ENCODE measurements at places on chromosomes 4 and X.

DNA sequence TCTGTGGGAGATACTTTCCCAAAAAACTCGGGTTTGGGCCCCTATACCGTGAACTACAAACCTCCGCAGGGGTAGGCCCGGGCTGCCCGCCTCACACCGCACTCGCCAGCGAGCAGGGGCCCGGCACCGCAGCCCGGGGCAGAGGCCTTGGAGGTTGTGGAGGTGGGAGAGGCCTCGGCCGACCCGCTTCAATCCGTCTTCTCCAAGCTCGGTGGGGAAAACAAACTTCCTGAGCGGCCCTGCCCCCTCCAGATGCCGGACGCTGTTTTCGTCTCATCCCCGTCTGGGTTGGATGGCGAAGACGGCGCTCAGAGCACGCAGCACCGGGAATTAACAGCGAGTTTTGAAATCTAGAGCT is 442 bp upstream of the MCUB start:
- DNase-seq, result no peak

GRCh38 chrX:68415316-68415715 is 18.0 kb downstream of the OPHN1 start:
- no peak for DNase-seq

DNA sequence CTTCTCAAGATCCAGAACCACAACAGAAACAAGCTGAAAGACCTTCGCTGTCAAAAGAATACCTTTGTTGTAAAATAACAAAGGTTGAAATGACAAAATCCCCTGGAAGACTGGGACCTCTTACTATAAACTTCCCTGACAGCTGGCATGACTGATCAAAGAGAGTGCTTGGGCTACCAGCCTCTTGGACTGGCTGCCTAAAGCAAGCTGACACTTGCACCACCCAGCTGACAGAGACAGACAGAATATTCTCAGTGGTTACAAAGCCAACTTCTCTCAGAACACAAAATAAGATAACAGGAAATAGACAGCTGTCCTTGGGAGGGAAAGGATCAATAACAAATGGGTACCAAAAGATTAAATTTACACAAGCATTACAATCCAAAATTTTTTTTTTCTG is 241.7 kb upstream of the SPOCK3 start:
- DNase-seq, result no peak

GRCh38 chrX:112058255-112058654 is 24.3 kb downstream of the TRPC5 start:
- DNase-seq, result no peak

DNA sequence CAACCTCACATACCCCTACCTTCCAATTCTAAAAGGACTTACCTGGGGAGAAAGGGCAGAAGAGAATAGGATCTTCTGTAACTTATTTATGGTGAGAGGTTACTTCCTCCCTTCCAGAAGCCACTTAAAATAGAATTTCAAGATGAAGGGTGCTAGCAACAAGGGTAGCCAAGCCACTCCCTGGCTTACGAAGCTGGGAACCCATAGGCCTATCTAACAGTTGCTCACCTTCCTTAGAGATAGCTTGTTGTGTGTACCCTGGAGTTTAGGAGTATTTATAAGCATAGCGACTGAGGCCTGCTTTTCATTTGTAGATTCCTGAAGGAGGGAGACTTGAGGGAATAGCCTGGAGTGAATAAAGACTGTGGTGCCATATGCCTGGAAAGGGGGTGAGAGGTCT is 28.9 kb downstream of the XK start:
- no peak for DNase-seq

GRCh38 chr4:87243426-87244053 is 23.1 kb upstream of the KLHL8 start:
- no peak for DNase-seq

DNA sequence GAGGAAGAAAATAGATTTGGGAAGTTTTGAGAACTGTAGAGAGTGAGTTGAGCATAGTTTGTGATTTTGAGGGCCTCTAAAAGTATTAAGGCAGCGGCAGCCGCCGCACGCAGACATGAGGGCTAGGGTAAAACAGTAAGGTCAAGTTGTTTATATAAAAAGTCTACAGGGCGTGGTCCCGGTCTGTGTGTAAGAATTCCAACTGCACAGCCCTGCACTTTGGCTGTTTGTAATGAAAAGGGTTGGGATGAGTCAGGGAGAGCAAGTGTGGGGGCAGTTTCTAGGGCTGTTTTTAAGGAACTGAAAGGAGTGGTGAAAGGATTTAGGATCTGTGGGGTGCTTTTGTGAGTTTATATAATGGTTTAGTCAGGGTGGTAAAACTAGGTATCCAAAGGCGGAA is 55.0 kb downstream of the BEX3 start:
- no peak for DNase-seq

DNA sequence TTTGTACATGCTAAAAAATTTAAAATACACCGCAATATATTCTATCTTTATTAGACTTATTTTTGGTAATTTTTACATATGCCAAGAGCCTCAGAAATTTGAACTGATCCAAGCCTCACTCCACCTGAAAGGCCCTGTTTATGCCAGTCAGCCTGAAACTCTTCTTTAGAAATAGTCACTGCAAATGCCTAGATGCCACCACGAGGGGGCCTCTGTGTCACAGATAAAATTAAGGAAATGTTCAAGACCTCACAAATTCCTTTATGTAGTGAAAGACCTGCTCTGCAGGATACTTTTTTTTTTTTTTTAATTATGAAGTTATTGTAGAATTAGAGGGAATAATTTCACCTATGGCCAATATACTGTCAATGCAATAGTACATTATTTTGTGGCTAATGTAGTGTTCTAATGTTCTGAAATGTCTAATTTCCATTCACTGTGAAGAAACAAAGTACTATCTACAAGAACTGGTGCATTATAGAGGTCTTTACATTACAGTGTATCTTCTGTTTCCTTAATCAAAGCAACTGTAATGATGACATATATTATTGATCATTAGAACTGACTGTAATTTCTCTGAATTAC is 69.8 kb downstream of the DTHD1 start:
- DNase-seq, result peak; percentile 50

- DNase-seq, result no peak
Measured at GRCh38 chrX:47148946-47149345, 3.9 kb downstream of the RBM10 start.

DNA sequence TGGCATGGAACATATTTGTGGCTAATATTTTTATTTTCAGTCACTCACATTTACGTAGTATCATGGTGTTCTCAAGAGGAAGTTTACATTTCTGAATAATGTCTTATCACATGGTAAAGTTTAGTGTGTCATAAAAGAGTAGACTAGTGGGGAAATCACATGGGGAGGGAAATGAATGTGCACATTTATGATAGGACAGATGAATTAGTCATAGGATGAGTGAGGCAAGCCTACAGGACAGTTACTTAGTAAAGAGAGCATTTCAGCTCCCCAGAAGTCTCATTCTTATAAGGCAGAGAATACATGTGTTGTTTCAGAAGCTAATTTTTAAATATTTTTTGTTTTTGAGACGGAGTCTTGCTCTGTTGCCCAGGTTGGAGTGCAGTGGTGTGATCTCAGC is 6.2 kb downstream of the GK start:
- DNase-seq, result no peak

- no peak for DNase-seq
Measured at GRCh38 chr4:60500810-60501209, 699.3 kb upstream of the ADGRL3 start.

- no peak for DNase-seq
Measured at GRCh38 chr4:52665592-52665991, 6.5 kb upstream of the USP46 start.
